ENCODE measurements at places on chromosomes 16 and 17. TPM values are rescaled to one million over a fixed set of nuclear protein-coding genes. Genes with fewer than 3 reads are reported as not detected.

OTOP3 gene
- not detected for total RNA-seq

CA5A gene
- not detected for total RNA-seq

GPRC5B gene
- total RNA-seq: 4.2 TPM

TBX2 gene
- 130 TPM for total RNA-seq

ICAM2 gene
- 112 TPM for total RNA-seq

SDK2 gene
- 3.1 TPM for total RNA-seq

PPP4C gene
- total RNA-seq: 74.7 TPM

BMERB1 gene
- 5.2 TPM for total RNA-seq

ATP2A1 gene
- 0.67 TPM for total RNA-seq

AOC2 gene
- 2.3 TPM for total RNA-seq

MILR1 gene
- 8.4 TPM for total RNA-seq

RARA gene
- 79.1 TPM for total RNA-seq

CAPNS2 gene
- 1.0 TPM for total RNA-seq

DLG4 gene
- total RNA-seq: 17.0 TPM

KDM6B gene
- total RNA-seq: 46.1 TPM

ZP2 gene
- not detected for total RNA-seq

XAF1 gene
- total RNA-seq: 44.0 TPM

CFAP119 gene
- total RNA-seq: 15.5 TPM

VAT1L gene
- total RNA-seq: 0.37 TPM

POLG2 gene
- total RNA-seq: 25.2 TPM

KRT12 gene
- not detected for total RNA-seq

TIGD7 gene
- total RNA-seq: 3.1 TPM

C16orf46 gene
- total RNA-seq: 0.76 TPM

PDILT gene
- total RNA-seq: not detected

DBF4B gene
- total RNA-seq: 4.7 TPM

CNGB1 gene
- total RNA-seq: 0.39 TPM

ARL5C gene
- not detected for total RNA-seq

CD19 gene
- total RNA-seq: 1.4 TPM

CHST5 gene
- not detected for total RNA-seq

LUC7L gene
- total RNA-seq: 394 TPM

TAC4 gene
- total RNA-seq: not detected

ATAD5 gene
- total RNA-seq: 1.5 TPM

OR3A2 gene
- total RNA-seq: 0.46 TPM

All from upper lobe of left lung (tissue), 6 donors.